ENCODE measurements at places on chromosomes 6 and 20.

DNA sequence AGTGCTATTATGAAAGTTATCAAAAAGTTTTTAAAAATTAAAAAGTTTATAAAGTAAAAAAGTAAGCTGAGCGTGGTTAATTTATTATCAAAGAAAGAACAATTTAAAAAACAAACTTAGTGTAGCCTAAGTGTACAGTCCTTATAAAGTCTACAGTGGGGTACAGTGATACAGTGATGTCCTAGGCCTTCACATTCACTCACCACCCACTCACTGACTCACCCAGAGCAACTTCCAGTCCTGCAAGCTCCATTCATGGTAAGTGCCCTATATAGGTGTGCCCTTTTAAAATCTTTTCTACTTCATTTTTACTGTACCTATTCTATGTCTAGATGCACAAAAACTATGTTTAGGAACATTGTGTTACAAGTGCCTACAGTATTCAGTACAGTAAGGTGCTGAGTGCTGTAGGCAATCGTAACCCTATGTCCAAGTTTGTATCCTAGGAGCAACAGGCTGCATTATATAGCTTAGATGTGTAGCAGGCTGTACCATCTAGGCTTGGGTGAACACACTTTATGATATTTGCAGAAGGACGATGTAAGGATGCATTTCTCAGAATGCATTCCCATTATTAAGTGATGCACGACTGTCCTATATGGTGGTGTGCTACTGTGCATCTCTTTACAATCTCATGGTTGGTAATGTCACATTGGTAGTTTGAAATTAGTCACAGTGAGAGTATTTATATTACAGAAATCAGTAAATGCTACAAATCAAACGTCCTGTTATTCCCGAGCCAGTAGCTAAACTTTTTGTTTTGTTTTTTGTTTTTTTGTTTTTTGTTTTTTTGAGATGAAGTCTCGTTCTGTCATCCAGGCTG is 158.3 kb downstream of the GMPR start:
- no peak for DNase-seq

DNA sequence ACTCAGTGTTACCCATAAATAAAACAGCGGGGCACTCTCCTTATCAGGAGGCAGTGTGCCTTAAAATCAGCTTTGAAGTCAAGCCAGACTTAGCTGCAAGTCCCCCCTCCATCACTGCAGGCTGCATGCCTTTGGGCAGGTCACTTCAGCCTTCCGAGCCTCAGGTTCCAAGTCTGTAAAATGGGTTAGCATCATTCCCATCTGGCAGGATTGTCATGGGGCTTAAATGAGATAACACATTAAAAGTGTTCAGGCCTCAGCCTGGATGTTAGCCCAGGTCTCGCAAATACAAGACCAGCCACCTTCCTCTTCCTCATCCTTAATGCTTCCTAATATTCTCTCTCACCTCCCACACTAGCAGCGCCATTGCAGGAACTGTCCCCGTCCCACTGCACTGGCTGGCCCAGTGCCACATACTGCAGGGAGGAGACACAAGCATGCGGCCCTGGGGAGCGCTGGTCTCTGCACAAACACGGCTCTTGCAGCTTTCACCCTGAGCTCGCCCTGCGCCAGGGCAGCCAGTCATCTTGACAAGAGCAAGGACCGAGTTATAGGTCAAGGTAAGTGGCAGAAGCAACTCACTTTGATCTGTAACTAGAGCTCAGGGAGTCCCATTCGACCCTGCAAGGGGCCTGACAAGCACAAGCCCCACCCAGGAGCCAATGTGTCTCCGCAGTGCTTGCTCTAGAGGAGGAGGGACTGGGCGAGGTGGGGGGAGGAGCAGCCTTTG is 564.6 kb upstream of the AGPAT4 start:
- DNase-seq: no peak

DNA sequence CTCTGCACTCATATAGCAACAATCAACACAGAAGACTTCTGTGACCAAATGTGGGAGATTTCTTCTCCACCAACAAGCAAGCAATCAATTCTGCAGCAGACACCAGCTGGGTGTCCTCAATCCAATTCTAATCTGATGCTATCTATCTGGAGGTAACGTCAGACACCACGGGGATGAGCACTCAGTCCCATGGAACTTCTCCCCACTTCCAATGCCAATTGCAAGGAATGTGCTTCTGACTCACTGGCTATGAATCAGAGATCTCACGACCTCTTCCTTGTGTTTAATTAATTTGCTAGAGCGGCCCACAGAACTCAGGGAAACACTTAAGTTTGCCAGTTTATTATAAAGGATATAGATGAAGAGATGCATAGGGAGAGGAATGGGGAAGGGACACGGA is 103.5 kb upstream of the SIRPG start:
- no peak for DNase-seq

GRCh38 chr6:12717356-12717755 is 789 bp downstream of the PHACTR1 start:
- no peak for DNase-seq

DNA sequence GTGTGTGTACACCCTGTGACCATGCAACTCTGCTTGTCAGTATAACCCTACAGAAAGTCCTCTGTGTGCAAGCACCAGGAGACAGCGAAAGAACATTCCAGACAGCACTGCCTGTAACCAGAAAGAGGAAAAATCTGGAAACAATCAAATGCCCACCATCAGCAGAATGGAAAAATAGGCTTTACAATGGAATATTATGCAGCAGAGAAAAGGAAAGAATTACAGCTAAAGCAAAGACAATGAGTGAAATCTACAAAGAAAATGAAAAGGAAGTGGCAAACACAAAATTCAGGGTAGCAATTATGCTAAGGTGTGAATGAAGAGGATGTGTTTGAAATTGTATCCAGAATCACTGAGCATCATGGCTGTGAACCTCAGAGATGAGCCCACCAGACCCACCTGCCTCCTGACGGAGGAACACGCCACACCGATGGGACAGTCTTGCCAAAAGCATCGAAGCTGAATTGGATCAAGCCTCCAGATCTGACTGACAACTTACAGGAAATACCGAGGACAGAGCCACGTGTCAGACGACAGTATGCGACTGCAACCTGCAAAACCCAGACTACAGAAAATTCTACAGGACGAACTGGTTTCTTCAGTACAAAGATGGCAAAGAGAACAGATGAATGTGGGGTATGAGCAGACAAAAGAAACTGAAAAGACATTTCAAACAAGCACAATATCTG is 133.2 kb downstream of the NFATC2 start:
- DNase-seq: no peak

- no peak for DNase-seq
Measured at GRCh38 chr20:38870733-38871559, 55.3 kb upstream of the FAM83D start.

GRCh38 chr20:18019068-18019467 is 38.6 kb downstream of the OVOL2 start:
- peak; percentile 14 for DNase-seq

GRCh38 chr6:76684875-76685274 is 612.4 kb upstream of the IMPG1 start:
- no peak for DNase-seq

GRCh38 chr6:154595538-154595937 is 85.1 kb upstream of the CNKSR3 start:
- DNase-seq: no peak

- DNase-seq: peak; percentile 48
Measured at GRCh38 chr6:156779206-156780094, 2.3 kb downstream of the ARID1B start.

DNA sequence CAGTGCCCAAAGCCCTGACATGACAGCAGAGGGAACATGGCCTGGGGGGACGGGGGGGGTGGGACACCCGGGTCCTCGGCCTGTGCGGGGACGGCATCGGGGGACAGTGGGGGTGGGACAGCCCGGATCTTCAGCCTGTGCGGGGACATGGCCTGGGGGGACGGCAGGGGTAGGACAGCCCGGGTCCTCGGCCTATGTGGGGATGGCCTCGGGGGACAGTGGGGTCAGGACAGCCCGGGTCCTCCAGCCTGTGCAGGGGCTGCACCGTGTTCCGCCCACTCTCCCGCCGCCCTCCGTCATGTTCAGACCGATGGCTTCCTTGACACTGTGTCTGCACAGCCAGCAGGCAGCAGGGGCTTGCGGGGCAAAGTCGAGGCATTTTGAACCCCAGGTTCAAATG is 7.0 kb downstream of the BIRC7 start:
- no peak for DNase-seq

DNA sequence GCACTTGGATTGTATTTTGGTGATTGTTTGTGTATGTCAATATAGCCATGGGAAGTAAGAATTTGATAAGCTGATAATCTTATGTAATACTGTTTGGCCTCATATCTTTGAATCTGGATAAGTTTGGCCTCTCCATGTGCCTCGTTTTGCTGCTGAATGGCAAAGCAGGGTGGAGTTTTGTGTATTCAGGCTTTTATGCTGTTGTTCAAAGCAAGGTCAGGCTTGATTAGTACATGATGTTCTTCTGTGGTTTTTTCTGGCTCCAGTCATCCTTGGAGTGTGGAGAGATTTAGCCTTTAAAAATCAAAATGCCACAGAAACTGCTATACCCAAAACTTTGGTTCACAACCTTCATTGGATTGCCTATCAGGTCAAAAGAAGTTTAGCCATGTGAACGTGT is 728.9 kb upstream of the GJE1 start:
- no peak for DNase-seq

- DNase-seq: no peak
Measured at GRCh38 chr20:47586649-47587294, 85.1 kb downstream of the NCOA3 start.

DNA sequence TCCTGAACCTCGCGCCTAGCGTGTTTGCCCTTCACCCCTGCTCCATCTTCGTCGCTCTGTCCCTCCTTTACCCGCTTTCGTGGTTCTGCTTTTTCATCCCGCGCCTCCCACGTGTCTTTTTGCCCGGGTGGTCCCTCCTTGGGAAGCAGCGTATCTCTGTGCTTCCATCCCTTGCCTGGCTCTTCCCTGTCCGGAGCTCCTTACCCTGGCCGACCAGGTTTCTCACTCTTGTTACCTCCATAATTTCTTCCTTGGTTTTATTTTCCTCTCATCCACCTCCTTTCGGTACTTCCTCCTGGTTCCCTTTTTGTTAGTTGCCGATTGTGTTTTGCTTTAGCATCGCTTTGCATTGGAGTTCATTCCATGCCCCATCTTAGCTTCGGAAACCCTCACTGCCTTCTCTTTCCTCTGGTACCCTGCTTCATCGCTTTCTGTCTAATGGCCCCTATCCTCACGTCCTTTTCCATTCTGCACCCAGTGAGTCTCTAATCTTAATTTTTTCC is 735 bp downstream of the FAM135A start:
- no peak for DNase-seq

- peak; percentile 67 for DNase-seq
Measured at GRCh38 chr6:6900569-6901204, 207.1 kb upstream of the RREB1 start.

DNA sequence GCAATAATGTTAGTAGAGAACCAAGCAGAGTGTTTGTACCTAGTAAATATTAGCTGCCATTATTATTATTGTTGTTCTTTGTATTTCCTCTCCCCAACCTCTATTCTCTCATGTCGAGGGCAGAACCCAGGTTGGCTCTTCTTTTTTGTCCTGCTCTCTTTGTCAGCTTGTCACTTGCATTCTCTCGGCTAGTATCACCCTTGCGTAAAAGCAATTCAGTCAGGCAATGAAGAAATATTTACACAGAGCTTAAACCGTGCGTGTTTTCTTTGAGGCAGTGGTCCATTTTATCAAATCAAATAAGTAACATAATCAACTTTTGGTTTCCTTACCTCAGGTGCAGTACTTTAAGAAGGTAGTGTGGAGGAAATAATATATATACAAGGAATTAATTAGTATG is 83.9 kb downstream of the TULP4 start:
- no peak for DNase-seq

DNA sequence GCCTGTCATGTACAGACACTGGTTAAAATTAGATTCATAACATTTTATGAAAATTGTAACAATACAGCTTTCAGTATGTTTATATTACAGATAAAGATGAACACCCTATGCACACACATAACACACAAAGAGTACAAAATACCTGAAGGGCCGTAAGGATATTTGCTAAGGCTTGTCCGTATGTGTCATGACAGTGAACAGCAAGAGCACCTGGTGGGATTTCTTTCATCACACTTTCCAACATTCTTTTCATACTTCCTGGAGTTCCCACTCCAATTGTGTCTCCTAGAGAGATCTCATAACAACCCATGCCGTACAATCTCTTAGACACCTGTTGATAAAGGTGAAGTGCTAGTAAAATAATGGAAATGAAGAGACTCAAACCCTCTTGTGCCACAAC is 83.7 kb downstream of the HMGCLL1 start:
- no peak for DNase-seq

GRCh38 chr20:50141811-50142561 is 11.5 kb downstream of the PEDS1 start:
- DNase-seq: no peak

- no peak for DNase-seq
Measured at GRCh38 chr6:111980143-111980542, 73.8 kb upstream of the CCN6 start.

DNA sequence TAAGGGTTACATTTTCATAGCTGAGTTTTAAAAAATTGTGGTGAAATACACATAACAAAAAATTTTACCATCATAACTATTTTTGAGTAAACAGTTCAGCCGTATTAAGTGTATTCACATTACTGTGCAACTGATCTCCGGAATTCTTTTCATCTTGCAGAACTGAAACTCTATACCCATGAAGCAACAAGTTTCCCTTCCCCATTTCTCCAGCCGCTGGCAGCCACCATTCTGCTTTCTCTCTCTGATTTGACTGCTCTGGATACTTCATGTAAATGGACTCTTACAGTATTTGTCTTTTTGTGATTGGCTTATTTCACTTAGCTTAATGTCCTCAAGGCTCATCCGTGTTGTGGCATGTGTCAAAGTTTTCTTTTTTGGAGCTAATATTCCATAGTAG is 341.6 kb downstream of the QKI start:
- DNase-seq: peak; percentile 33

DNA sequence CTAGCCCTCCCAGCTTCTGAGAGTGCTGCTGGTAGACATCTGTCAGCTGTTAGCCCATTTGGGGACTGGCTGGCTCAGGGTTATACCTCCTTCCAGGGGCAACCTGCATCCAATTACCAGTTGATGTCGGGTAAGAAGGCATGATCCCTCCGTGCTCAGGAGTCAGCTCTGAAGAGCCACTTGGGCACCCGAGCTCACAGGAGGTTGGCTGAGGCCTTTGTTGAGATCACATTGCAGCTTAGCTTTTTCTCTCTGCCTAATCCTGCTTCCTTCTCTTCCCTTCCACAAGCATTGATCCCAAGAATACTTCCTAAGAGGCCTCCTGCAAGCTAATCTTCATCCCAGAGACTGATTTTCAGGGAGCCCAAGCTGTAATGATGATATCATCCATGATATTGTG is 35.5 kb downstream of the SCP2D1 start:
- DNase-seq: no peak

- DNase-seq: no peak
Measured at GRCh38 chr6:192313-192664, 100.0 kb upstream of the DUSP22 start.

- DNase-seq: no peak
Measured at GRCh38 chr6:137893726-137894125, 26.7 kb downstream of the TNFAIP3 start.

Measured in HL-60 (cell line).